ENCODE measurements at places on chromosomes 7 and 10.

DNA sequence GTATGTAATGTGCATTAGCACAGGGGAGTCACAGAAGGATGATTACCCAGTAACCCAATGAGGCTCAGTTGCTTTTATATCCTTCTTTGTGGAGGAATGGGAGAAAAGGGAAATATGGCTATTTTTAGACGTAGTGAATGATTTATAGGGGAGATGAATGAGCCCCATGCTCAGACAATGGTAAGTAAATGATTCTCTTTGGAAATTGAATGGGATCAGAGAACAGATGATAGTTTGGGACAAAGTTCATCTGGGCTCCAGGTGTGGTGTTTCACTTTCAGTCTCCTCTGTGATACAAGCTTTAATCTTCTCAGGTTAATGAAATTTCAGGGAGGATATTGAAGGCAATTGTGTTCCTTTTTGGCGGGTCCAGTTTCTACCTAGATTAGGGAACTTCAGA is 63.0 kb upstream of the MPP7 start:
- no peak for DNase-seq

- no peak for DNase-seq
Measured at GRCh38 chr10:112214298-112214926, 30.8 kb upstream of the GPAM start.

DNA sequence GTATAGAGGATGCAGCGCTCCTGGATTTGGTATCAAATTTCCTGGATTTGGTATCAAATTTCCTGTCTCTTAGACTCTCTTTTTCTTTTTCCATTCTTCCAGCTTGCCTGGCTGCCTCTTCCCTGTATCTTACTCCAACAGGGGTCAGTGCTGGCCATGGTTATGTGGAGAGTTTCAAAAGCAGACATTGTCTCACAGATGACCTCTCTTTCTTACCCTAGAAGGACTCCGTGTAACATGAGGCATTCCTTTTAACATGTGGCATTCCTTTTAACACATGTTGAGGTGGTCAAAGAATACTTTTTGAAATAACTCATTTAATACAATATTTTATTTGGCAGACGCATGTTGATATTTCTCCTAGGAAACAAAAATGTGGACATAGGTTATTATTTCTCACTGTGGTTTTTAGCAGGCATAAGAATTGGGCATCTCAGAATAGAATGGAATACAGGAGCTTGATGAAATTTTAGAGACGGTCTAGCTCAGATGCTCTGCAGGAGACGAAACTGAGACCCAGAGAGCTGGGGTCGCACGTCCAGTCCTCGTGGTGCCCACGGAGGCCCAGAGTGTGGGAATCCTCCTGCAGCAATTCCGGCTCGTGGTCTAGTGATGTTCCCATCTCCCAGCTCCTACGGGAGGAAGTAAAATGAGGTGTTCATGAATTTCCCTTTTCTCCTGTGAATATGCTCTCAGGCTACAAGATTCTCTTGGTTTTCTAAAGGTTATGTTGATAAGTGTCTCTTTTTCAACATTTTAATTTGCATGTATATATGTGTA is 59.6 kb upstream of the PITRM1 start:
- DNase-seq: no peak

DNA sequence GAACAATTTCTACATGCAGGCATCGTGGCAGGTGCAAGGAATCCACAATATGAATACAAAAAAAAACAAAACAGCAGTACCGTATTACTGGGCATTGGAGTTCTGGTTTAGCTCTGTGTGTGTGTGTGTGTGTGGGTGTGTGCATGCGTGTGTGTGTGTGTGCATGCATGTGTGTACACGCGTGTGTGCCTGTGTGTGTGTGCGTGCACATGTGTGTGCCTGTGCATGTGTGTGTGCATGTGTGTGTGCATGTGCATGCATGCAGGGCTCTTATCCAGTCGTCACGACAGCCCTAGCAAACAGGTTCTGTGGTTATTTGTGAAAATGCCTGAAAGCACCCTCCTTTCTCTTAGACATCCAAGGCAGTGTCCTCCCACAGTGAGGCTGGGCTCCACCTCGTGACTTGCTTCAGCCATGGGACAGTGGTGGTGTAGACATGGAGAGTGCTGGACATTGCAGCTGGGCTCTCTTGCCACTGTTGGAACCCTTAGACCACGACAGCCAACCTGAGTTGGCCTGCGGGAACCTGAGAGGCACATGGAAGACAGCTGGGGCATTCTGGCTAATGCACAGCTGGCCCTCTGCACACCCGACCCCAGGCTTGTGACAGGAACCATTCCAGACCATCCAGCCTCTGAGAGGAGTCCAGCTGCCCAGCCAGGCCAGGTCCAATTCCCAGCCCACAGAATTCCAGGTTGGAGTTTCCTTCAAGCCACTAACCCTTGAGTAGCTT is 173.4 kb upstream of the SHH start:
- DNase-seq: no peak

DNA sequence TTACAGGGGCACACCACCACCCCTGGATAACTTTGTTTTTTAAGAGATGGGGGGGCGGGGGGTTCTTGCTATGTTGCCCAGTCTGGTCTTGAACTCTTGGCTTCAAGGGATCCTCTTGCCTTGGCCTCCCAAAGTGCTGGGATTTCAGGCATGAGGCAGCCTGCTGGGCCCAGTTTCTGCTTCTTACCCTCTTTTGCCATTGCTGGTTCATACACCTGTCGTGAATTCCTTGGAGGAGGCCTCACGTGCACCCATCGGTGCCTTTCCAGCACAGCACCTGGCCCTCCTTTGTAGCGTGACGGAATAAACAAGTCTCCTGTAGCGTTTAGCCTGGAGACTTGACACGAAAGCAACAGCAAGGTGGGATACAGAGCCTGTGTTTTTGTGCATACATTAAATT is 75.5 kb downstream of the CARD11 start:
- no peak for DNase-seq

DNA sequence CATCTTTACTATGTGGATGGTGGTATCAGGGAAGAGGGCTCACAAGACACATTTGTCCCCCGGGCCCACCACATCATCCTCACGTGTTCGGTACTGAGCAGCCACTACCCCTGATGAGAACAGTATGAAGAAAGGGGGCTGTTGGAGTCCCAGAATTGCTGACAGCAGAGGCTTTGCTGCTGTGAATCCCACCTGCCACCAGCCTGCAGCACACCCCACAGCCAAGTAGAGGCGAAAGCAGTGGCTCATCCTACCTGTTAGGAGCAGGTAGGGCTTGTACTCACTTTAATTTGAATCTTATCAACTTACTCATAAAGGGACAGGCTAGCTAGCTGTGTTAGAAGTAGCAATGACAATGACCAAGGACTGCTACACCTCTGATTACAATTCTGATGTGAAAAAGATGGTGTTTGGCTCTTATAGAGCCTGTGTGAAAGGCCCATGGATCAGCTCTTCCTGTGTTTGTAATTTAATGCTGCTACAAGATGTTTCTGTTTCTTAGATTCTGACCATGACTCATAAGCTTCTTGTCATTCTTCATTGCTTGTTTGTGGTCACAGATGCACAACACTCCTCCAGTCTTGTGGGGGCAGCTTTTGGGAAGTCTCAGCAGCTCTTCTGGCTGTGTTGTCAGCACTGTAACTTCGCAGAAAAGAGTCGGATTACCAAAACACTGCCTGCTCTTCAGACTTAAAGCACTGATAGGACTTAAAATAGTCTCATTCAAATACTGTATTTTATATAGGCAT is 9.1 kb upstream of the CSGALNACT2 start:
- DNase-seq: peak; percentile 78

DNA sequence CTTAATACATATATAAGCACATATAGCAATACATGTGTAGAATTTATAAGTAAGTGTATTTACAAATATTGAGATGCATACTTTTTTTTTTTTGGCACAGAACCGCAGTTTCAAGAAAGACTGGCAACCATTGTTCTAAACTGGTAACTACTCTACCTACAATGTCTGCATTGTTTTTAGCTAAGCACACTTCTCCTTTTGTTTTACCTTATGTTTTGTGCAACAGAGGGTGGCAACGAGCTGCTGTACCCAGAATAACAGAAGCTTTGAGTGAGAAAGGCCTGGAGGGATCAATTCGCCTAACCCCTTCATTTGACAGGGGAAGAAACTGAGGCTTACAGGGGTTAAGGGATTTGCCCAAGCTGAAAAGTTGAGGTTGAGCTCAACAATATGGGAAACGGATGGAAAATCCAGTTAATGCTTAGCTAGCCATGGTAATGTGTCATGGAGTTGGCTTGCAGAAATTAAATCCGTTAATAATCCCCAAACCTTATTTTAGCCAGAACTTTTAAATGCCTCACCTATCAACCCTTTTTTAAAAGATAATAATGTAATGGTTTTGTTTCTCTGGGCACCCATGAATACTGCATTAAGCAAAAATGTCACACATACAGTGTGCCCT is 25.5 kb downstream of the FZD1 start:
- DNase-seq: no peak

DNA sequence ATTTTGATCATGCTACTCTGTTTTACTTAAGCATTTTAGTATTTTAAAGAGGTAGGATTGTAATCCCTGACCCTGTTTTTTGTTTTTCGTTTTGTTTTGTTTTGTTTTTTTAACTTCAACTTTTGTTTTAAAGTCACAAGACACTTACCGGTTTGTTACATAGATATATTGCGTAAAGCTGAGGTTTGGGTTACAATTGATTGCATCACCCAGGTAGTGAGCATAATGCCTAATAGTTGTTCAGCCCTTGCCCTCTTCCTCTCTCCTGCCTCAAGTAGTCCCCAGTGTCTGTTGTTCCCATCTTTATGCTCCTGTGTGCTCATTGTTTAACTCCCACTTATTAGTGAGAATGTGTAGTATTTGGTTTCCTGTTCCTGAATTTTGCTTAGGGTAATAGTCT is 93.1 kb upstream of the TEX47 start:
- DNase-seq: no peak

GRCh38 chr10:84946904-84947303 is 618.5 kb downstream of the CCSER2 start:
- no peak for DNase-seq

GRCh38 chr7:840001-840600 is 7.8 kb downstream of the SUN1 start:
- no peak for DNase-seq

GRCh38 chr7:157150882-157151281 is 12.2 kb downstream of the UBE3C start:
- DNase-seq: no peak

DNA sequence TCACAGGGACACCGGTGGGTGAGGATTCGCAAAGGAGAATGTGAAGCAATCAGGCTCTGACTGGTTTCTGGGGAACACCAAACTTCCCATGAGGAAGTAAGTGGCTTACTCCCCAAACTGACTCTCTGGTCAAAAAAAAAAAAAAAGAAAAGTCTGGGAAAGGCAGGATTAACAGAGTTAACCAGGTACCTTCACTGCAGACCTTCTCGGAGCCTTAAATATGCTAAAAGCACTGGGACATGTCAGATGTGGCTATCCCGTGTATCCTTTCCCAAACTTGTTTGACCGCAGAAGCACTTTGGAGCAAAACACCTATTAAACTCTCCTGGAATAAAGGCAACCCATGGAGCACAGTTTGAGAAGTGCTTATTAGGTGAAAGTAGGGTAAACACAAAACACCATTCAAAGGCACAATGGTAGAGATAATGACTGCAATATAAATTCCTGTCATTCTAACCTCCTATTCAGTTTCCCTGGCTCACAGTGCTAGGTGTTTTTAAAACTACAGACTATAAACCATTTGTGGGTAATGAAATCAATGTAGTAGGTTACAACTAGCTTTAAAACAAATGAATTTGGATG is 44.1 kb upstream of the MXI1 start:
- no peak for DNase-seq

DNA sequence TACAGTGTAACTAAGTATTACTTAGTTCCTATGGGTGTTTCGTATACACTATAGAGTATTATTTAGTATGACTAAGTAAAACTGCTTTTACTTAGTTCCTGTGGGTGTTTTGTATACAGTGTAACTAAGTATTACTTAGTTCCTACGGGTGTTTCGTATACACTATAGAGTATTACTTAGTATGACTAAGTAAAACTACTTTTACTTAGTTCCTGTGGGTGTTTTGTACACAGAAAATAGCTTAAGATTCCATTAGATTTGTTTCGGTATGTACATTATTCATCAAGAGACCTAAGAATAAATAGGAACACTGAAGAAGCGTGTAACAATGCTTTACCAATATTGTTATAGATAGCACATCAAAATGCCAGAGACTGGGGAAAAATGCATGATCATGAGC is 25.0 kb downstream of the IGF2BP3 start:
- no peak for DNase-seq

DNA sequence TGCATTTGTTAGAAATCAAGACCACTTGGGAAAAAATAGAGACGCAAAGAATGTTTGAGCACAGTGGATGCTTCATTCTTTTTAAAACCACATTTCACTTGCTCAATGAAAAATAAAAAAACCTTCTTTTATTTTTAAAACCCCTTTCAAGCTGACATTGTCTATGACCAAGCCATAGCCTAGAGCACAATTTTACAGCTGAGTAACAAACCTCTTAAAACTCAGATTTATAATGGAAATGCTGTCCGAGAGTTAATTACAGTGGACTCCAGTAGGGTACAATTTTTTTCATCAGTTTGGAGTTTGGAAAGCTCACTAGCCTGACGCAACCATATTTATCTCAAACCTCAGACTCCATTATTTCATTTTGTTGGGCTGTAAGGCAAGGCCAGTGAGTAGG is 116.3 kb downstream of the RNLS start:
- DNase-seq: no peak

- no peak for DNase-seq
Measured at GRCh38 chr10:91556691-91557566, 75.9 kb downstream of the PPP1R3C start.

DNA sequence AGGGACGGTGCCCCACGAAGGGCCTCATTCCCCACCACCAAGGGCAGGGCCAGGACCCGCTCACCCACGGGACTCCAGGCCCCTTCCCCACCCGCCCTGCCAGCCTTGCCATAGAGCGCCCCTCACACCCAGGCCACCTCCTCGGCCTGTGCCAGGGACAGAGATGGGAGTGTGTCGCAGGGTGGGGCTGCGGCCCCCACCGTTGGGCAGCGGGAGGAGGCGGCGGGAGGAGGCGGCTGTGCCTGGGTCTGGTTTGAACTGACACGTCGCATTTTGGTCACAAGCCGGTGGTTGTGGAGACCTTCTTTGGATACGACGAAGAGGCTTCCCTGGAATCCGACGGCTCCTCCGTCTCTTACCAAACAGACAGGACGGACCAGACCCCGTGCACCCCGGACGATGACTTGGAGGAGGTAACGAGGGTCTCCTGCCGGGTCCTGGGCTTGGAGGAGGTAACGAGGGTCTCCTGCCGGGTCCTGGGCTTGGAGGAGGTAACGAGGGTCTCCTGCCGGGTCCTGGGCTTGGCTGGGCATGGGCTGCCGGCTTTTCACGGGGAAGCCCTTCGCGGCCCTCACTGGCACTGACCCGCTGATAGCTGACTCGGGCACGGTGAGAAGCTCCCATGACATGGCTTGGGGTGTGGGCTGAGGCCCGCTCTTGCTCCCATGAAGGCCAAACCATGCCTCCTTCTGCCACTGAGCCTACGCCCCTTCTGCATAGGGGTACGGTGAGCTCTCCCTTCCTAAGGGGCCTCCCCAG is 46.4 kb upstream of the DPYSL4 start:
- no peak for DNase-seq

- no peak for DNase-seq
Measured at GRCh38 chr10:71753091-71753959, 20.0 kb downstream of the VSIR start.

GRCh38 chr10:74238516-74238915 is 87.5 kb downstream of the ADK start:
- DNase-seq: no peak

GRCh38 chr10:64430690-64431323 is 909.6 kb downstream of the REEP3 start:
- DNase-seq: no peak
